ENCODE measurements at places on chromosomes 5 and 9.

DNA sequence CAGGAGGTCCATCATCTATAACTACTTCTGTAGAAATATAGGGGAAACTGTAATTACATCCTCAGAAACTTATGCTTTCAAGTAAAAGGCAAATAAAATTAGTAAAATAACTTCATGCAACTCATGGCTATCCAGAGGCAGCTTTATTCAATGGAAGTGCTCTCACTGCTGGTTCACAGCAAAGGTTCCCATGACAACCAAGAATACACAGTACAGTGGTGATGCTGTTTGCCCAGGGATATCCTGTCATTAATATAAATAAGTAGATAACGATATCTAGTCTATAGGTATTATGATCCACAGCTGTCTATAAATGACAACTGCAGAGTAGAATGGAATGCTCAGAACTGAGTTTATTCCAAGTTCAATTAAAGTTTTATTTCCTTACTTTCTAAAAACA lies 390.3 kb downstream of the PDE4D start:
- DNase-seq: no peak

DNA sequence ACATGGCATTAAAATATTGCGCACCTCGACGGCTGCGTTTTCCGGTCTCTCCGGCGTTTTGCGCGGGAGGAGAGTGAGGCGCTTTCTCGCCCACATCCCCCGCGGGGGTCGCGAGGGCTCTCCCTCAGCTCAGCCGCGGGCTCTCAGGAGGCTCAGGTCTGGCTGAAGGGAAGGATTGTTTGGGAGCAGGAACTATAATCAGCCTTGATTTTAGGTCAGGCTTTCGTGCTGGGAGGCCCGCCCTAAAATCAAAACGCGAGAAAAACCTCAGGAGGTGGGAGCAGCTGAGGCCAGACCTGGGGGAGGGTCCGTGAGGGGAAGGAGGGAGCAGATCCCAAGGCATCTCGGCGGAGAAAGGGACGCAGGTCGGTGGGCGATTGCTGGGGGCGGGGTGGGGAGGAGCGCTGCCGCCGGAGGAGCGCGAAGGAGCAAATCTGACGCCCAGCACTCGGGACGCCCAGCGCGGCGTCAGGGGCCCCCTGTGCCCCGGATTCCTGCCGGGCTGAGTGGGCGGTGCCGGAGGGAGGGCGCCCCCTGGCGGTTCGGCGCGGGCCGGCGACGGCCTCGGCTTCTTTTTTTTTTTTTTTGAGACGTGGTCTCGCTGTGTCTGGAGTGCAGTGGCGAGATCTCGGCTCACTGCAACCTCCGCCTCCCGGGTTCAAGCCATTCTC lies 18.7 kb upstream of the RNF130 start:
- peak; percentile 65 for DNase-seq

- no peak for DNase-seq
Observed at GRCh38 chr9:37449862-37450632, 15.2 kb downstream of the ZBTB5 start.

DNA sequence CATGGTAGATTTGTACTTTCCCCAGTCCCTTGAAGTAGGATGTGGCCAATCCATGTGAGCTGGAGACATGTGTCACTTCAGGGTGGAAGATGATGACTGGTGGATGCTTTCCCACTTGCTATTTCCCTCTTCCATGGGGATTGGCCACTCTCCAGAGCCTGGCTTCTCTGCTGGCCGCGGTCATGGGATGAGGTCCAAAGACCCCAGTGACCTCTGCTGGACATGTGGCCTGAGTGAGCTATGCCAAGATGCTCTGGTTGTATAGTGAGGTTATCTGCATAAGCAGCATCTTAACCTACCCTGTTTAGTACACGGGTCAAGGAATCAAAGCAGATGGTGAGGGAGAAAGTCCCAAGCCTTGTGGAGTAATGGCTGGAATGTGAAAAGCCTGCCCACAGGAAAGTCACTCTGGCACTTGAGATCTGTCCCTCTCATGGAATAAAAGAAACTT lies 47.1 kb downstream of the SH3PXD2B start:
- no peak for DNase-seq

DNA sequence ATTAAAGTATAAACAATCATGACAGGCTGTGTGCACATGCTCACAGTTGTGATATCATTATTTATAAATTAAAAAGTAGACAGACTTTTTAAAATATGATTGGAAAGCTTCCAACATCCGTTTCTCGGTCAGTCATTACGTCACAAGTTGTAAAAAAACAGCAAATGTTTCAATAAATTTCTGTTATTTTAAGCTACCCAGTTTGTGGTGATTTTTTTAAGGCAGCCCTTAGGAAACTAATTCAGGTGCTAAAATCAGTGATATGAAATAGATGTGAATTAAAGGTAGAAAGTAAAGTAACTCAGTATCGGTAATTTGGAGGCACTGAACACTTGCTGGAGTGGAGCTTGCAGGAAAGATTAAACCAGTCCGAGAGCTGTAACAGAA lies 1.2 kb downstream of the CCNH start:
- no peak for DNase-seq

- no peak for DNase-seq
Observed at GRCh38 chr5:5979377-5979760, 399.0 kb downstream of the MED10 start.

GRCh38 chr5:43567967-43568366 lies 11.1 kb upstream of the PAIP1 start:
- no peak for DNase-seq

DNA sequence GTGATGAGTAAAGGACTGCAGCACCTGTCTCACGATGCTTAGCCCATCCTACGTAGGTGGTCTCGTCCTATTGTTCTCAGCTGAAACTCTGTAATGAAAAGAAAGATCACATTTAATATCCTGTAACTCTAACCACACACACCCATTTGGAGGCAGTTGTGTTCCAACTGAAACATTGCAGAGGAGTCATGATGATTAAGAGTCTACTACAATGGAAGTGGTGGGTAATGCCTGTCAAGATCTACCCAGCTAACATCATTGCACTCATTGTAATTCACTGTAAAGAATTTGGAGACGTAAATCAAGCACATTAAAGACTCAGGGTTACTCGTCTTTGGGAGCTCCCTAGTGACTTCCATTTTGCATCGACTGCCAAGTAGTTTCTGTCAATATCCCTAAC lies 106.0 kb upstream of the PTPN3 start:
- DNase-seq: no peak

DNA sequence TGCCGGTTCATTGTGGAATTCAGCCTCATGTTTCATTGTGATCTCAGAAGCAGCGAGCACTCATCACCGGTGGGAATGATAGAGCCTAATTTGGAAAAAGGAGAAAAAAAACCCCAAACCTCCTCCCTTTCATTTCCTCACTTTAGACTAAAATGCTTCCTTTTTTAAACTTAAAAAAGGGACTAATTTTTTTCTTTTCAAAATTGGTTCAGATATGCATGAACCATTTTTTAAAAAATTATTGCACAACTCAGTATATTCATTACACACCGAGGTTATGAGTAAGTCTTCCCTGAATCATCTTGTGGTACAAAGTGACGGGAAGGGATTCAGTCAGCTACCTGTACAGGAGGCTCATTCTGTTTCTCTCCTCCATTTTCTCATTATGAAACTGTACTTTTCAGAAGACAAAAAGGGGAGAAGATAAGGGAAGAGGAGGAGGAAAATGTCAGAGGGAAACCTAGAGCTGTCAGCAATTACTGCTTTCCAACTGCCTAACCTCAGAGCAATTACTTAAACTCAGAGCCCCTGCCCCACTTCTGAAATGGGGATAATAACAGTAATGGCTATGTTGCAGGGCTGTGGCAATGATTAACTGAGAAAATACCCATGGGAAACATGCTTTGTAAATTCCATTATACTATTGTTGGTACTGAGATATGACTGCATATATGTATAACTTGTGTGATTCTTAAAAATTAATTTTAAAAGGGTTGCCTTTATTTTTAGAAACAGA lies 24.0 kb downstream of the GALNT10 start:
- DNase-seq: no peak

DNA sequence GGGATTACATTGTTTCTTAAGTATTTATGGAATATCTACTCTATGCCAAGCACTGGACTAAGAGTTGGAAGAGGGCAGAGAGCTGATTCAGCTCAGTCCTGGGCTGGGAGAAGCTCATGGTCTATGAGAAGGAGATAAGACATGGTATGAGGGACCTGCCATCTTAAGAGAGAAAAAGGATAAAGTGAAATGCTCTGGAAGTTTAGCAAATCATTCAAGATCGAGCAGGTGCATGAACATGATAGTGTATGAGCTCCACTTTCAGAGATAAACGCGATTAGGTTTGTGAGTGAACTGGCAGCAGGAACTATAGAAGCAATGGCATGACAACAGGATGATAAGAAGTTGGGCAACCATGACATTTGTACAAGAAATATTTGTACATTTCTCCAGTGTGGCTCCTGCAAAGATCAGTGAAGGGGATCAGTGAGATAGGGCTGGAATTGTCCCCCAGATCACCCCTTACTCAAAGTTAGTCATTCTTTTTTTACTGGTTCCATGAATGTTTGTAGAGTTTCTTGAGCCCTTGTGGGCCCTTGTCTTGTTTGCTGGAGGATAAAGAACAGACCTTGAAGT lies 26.6 kb upstream of the CCDC180 start:
- no peak for DNase-seq

DNA sequence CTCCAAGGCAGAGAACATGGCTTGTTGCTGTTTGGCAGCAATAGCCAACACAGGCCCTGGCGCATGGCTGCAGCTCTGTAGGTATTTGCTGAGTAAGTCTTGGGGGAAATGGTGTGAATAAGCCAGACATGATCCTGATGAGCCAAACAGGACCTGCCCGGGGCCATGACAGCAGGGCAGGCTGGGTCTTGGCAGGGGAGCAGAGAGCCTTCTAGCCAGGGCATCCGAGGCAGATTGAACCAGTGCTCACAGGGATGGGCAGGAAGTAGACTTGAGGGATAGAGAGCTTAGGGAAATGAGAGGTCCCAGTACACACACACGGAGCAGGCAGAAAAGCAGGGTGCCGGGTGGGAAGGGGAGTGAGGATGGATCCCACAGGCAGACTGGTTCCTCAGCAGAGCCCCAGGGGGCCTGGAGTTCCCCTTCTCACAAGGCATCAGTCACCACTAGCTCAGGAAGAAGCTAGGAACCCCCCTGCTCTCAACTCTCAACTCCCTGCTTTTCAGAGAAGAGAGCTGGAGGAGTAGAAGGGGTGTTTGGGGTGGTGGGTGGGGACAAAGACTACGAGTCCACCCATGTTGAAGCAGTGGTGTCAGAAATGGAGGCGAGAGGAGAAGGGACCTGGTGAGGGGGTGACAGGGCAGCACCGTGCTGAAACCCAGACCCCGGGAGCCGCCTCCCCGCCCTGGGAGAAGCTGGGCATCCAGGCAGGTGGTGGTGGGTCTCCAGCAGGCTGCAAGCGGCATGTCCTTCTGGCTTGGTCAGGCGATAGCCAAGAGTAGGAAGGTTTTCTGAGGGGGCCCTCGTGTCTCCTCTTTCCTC lies 111.1 kb downstream of the RGS3 start:
- no peak for DNase-seq

DNA sequence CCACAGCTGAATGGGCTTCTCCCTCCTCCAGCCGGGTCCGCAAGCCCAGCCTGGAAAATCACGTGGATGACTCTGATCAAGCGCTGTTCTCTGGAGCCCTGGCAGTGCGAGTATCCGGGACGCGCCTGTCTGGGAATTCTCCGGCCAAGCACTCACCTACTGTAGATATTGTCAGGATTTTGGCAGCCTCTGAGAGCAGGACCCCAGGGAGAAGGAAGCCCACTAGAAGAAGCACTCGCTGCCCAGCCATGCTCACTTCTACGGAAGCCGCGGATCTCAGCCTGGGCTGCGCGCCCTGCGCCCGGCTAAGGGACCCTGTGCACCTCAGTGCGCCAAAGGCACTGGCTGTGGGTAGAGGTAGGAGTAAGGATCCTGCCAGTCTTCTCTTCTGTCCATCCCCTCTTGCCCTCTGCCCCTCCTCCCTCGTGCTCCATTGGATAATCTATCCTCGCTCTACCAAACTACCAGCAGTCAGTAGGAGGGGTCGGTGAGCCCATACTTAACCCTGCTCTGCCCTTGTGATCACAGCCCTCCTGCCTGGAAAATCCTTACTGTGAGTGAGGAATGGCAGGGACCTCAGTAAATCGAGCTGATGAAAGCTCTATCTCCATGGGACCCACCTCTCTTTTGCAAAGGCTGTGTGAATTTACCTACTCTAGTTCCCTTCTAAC lies at the start of gene UGT3A2:
TSS of gene UGT3A2 (minus strand) at position 343 of the 671 bp plus-strand sequence. CDS start at position 250, 93 bp downstream.
- DNase-seq: no peak

- no peak for DNase-seq
Observed at GRCh38 chr5:141431286-141431685, 979 bp downstream of the PCDHGA12 start.

GRCh38 chr9:110217656-110218099 lies 9.7 kb upstream of the C9orf152 start:
- DNase-seq: no peak

- DNase-seq: no peak
Observed at GRCh38 chr5:79517601-79518000, 3.7 kb upstream of the HOMER1 start.

GRCh38 chr5:175621971-175622370 lies 35.9 kb upstream of the HRH2 start:
- no peak for DNase-seq

DNA sequence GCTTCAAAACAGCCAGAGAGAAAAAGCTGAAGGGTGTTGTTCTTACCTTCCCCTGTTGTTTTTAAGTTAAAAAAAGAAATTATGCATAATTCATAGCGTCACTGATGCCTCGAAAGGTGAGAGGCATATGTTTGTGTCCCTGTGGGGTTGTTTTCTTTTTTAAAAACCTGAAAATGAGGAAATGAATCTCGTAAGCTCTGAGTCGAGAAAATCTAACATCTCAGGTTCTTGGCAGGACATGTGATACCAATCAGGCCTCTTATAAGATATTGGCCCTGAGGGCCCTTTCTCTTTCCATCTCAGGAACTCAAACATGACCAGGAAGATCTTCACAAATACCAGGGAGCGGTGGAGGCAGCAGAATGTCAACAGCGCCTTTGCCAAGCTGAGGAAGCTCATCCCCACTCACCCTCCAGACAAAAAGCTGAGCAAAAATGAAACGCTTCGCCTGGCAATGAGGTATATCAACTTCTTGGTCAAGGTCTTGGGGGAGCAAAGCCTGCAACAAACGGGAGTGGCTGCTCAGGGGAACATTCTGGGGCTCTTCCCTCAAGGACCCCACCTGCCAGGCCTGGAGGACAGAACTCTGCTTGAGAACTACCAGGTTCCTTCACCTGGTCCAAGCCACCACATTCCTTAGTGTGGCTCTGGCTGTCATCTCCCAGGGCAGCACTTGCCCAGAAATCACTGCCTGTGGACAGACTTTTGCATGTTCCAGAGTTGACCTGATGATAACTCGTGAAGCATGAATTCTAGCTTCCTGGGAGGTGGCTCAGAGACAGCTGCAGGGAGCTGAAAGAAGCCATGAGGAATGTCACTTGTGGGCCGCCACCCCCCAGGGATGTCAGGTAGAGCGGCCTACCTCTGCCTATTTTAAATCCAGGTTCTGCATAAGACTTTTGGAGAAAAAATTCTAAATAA lies at the start of gene TAL2:
TSS of gene TAL2 (plus strand) at position 274 of the 921 bp plus-strand sequence. CDS start at position 314, 40 bp downstream.
- no peak for DNase-seq

GRCh38 chr5:139862803-139863202 lies 67.2 kb downstream of the PSD2 start:
- no peak for DNase-seq

Measured in substantia nigra (tissue), 51 donors.